Right renal pelvis (tissue), 4 donors: ENCODE measurements at places on chromosomes 4 and X.

DNA sequence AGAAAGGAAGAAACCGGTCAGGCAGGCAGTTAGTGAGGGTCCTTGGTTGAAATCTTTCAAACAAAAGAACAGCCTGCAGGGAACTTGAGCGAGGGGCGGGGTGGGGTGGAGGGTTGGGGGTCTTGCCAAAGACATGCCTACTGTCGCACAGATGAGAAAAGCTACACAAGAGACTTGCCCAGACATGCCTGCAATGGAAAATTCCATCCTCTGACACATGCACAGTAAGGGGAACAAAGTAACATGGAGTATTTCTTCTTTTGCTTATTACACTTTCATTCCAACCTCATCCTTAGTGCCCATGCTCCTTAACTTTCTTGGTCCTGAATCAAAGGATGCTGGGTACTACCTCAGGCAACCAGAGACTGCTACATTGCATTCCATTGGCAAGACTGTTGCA lies 1491.2 kb downstream of the STIM2 start:
- no peak for DNase-seq

DNA sequence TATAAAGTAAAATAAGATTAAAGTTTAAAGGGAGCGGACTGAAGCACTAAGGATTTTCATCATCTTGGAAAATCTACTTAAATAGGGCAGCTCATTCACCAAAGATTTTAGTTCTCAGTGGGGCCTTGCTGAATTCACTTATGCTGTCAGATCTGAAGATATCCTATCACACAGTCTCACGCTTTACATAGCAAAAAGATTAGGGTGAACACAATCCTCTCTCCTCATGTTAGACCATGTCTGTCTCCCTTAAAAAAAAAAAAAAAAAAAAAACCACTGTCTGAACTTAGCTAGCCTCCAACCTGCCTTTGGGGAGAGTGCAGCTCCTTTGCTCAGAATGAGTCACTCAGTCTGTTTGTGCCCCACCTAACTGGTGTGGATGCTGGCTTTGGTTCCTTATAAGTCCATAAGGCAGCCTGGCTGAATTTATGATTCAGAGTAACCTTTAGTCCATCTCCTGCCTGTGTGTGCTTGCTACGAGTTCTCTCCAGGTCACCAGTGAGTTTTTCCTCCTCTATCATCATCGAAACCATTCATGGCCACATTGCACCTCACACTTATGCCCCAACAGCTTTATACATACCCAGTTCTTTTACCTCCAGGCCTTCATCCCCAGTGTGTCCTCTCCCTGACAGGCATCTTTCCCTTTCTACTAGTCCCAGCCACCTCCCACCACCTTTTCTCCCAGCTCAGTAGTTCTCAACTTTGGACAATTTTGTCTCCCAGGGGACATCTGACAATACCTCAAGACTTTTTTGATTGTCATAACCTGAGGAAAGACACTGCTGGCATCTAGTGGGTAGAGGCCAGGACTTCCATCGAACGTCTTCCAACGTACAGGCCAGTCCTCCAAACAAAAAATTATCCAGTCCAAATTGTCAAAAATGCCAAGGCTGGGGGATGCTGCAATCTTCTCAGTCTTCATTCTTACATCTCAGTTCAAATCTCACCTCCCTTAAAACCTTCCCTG lies 220.7 kb upstream of the EMCN start:
- DNase-seq = no peak

- DNase-seq = peak; percentile 27
Observed at GRCh38 chrX:134172588-134173259, 64.3 kb upstream of the CCDC160 start.

GRCh38 chr4:173051716-173052115 lies 116.9 kb upstream of the GALNT7 start:
- DNase-seq = no peak

DNA sequence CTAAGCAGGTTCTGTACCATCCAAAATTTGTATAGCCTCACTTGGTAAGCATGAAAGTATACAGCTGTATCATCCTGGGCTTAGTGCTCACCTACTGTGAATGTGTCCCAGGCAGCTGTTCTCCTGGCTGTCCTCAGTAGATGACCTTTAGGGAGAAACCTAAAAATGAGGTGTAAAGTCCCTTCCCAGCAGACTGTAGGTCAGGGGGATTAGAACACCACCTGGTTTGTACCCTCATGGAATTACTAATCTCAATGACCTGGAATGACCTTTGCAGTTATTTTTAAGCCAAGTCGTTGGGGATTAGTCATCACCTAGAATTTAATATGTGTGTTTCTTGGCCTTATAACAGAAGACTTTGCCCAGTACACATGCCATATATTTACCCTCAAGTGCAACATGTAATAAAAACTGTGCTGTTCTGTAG lies 39.1 kb upstream of the MBTPS2 start:
- DNase-seq = no peak

DNA sequence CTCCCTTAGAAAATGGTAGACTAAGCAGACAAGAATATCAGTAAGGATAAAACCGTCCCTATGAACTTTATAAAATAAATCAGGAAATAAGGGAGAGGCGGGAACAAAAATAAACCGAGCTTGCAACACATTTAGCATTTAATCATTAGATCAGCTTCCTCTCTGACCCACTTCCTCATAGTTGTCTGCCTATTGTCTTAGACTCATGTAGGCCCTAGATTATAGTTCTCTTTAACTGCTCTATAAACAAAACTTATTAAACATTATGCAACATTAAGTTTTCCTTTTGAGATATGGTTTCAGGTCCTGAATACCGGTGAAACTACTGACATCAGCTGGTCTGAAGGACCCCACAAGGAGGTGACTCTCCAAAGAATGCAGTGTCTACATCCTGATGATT lies 15.8 kb upstream of the SRD5A3 start:
- no peak for DNase-seq

DNA sequence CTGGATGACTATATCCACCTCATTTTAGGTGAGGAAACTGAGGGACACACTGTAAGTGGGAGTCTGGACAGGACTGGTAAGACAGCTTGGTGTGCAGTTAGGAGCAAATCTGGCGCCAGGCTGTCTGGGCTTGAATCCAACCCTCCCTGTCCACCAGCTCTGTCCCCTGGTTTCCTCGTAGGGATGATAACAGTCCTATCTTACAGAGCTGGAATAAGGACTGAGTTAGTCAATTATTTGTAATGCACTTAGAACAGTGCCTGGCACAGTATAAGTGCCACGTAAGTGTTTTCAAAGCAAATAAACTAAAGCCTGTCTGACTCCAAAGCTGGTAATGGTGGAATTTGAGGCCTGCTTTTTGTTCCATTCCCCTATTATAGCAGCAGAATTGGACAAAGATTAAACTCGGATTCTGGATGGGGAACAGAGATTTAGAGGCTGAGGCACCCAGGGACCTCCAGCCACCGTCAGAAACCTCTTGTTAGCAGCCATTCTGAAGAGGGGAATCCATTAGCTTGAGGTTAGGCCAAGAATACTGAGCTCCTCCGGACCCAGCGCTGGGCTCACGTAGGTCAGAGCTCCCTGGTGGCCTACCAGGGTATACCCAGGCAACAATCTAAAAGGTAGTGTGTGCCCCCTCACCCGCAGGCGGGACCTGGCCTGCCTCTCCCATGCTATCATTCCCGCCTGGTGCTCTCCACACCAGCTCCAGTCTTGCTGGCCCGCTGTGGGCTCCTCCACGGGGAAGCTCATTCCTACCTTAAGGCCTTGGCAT lies 102.1 kb downstream of the UCHL1 start:
- no peak for DNase-seq

GRCh38 chrX:30865015-30865414 lies 24.0 kb downstream of the TAB3 start:
- no peak for DNase-seq

- no peak for DNase-seq
Observed at GRCh38 chr4:180060159-180060889, 2182.9 kb upstream of the TENM3 start.

DNA sequence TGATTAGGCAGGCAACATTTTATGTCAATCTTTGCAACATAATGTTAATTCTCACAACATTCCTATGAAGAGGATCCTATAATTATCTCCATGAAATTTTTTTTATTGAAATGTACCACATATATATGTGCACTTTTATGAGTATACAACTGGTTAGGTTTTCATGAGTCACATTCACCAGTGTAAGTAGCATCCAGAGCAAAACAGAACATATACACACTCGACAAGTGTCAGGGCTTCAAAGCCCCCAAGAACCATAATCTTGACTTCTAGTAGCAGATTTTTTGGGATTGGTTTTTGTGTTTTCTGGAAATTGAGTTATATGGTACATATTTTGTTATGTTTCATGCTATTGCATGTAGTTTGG lies 62.4 kb downstream of the ARHGAP10 start:
- DNase-seq = no peak

GRCh38 chr4:38837849-38838248 lies 18.8 kb downstream of the TLR6 start:
- DNase-seq = no peak

GRCh38 chr4:10366628-10367027 lies 90.6 kb downstream of the ZNF518B start:
- DNase-seq = no peak

- DNase-seq = no peak
Observed at GRCh38 chr4:41507291-41507947, 30.5 kb upstream of the LIMCH1 start.

DNA sequence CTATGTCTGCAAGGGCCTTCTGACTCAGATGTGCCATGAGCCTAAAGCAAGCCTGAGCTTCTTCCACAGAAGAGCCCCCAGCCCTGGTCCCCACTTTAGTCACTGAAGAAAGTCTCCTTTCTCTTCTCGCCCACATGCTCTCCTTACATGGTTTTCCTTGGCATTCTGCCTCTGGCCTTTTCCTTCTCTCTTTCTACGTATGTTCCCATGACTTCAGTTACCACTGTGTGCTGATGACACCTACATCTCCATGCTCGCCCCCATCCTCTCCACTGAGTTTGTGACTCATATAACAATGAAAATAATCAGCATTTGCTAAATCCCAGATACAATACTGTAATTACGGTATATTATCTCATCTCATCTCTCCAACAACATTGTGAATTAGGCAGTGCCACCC lies 149.3 kb downstream of the AMMECR1 start:
- no peak for DNase-seq

DNA sequence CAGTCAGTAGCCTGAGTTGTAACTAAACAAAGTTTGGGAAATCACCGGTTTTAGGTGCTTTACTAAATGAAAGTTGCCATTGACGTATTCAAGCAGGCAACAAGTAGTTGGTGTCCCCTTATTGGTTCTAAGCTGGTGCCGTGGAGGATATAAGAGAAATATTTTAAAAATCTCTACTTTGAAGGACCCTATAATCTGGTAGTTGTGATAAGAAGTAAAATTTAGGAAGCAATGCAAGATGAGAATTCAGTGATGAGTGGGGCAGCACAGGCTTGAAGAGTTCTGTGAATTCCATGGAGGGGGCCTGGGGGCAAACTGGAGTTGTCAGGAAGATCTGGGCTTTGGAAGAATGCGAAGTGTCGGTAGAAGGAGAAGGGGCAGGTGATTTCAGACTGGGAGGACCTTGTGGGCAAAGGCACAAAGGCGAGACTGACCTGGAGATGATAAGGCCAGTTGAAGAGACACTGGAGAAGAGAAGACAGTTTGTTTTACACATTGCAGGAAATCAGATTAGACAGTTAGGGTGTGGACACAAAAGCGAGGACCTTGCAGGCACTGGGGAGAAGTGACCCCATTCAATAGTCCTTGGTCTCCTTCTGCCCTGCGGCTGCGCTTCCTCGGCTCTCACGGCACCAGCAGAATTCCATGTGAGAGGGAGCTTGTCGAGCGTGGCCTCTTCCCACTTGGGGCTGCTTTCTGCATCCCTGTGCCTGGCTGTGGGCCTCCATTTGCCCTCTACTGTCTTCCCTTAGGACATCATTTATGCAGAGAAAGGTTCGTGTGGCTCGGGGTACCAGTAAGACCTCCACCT lies 1.3 kb downstream of the RHOH start:
- DNase-seq = no peak

GRCh38 chr4:38242101-38242500 lies 281.9 kb downstream of the PTTG2 start:
- no peak for DNase-seq

DNA sequence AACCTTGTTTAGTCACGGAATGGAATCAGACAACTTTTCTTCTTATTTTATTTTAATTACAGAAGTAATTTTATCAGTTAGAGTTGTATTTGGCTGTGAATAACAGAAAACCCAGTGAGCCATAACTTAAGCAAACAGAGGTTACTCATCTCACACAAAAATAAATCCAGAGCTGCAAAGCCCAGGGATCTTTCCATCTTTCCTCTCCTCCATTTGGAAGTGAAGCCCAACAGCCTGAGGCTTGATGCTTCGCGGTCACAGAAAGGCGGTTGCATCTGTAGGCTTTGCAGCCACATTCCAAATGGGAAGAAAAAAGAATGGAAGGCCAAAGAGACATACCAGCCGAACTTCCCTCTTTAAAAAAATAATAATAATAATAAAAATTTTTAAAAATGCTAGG lies 22.6 kb downstream of the CHRNA9 start:
- no peak for DNase-seq

- no peak for DNase-seq
Observed at GRCh38 chr4:159143687-159144086, 40.8 kb downstream of the RAPGEF2 start.

GRCh38 chr4:67682266-67682665 lies 18.7 kb downstream of the UBA6 start:
- DNase-seq = no peak

- DNase-seq = no peak
Observed at GRCh38 chr4:109559625-109559982, 442 bp upstream of the MCUB start.
